ENCODE measurements at places on chromosomes 1 and 21.

DNA sequence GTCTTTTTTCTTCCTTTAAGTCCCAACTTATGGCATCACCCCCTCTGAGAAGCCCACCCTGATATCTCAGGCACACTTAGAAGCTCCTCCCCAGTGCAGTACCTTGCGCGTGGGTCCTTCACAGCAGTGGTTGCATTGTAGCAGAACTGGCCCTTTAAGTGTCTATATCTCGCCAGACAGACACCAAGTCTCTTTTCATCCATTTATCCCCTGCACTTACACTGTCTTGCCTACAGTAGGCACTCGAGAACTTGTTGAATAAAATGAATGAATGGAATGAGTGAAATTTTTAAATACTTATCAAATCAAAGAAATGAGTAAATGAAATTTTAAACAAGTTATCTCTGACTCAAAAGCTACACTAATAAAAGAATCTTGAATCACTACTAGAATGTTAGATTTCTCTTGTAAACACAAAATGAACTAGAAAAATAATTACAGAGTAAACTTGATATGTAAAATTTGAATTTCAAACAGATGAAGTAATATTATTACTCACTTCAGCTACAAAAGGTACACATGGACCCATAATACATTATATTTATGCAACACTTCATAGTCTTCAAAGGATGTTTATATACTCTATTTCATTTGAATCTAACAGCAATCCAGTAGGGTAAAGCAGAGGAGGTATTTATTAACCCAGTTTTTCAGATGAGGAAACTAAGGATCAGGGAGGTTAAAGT, 54.7 kb upstream of the MAN1A2 start:
- DNase-seq: no peak

DNA sequence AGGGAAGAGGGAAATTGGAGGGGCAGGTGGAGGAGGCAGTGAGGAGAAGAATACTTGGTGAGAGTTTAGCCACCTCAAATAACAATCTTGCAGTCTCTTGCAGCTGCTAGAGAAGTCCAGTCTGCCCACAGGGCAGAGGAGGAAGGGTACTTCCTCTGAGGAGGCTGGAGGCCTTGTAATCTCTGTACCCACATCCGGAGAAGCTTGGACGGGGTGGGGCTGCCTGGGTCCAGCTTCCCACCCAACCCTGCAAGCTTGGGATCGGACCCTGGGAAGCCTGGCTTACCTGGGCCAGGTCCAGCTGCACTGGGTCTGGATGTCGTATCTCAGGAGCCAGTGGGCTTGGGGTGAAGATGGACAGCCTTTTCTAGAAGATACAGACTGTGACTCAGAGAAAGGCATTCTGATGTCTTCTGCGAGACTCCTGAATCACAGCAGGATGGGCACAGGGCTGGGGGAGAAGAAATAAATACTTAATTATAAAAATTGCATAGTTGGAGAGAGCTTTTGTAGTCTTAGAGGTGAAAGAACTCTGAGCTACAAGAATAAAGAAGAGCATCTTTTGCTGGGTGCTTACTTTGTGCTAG, 111.8 kb upstream of the JUN start:
- no peak for DNase-seq

DNA sequence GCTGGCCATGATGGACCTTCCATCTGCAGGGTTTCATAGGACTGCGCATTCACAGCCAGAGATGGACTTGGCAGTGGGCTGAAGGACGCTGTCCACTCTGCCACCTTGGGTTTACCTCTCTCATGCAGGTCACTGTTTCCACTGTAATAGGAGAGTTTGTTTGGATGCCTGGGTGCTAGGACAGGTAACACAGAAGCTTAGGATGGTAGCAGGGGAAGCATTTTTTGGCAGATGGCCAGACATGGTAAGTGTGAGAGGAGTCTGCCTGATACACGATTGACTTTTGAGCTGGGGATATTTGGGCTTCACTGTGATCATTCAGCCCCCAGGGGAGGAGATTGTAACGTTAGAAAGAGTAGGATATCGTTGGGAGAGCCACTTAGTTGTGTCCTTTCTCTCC, 11.8 kb downstream of the PSEN2 start:
- DNase-seq: peak; percentile 30

DNA sequence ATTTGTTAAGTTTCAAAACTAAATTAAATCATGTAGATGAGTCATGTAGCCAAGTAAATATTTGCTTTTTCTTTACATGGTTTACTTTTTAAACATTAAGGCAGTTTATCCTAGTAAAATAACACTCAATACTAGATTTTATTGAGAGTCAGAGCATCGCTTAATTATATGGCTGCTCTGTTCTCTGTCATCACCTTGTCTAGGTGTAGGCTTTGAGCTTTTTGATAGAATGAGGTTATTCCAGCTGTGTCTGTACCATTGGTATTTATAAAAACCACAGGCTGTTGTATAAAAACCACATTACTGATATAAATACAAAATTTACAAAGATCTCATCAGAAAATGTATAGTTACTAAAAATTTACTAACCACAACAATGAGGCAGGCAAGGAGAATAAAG, 42.5 kb upstream of the GPR52 start:
- DNase-seq: no peak

- DNase-seq: no peak
Observed at GRCh38 chr1:209256766-209257350, 326.7 kb upstream of the CAMK1G start.

DNA sequence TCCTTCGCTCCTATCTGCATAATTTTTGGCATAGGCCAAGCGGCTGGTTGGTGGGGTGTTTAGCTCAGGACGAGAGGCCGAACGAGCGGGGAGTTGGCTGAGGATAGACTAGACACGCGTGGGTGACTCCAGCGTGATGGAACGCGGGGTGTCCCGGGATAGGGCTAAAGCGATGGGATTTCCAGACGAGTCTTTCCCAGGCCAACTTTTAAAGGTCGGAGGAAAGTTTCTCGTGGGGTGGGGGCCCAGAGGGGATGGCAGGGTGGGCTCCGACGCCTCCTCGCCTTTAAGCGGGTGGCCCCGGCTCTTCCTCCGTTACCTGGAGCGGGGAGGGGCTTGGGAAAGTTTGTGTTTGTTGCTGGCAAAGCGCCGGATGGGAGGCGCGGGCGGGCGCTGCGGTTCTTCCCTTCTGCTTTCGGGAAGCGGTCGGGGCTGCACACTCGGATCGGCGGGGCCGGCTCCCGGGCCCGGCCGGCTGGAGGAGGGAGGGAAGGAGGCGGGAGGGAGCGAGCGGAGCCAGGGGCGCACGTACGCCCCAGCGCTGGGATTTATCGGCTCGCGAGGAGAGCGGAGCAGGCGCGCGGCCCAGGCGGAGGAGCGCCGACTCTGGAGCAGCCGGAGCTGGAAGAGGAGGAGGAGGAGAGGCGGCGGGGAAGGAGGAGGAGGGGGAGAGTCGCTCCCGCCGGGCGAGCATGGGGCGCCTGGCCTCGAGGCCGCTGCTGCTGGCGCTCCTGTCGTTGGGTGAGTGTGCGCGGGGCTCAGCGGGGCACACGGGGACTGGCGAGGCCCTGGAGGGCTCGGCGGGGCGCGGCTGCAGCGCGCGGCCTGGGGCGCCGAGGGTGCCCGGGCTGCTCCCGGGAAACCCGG, at the start of gene PTGFRN:
PTGFRN (plus strand) TSS at position 405 of the 867 bp plus-strand sequence; CDS start at position 693, 288 bp downstream.
- DNase-seq: peak; percentile 91

DNA sequence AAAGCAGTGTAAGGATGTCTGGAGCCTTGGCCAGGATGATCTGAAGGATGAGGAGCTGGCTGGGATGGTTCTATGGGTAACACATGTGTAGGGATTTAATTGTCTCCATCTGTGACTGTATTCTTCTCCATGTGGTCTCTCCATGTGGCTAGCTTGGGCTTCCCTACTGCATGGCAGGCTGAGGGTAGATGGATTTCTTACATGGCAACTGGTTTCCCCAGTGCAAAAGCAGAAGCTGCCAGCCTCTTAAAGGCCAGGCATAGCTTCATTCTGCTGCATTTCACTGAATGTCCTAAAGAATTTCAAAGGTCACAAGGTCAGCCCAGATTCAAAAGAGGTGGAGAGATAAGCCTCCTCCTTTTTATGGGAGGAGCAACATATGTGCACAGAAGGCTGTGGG, 61.7 kb downstream of the XCL2 start:
- no peak for DNase-seq

- DNase-seq: peak; percentile 66
Observed at GRCh38 chr21:14773777-14774345, 227.7 kb upstream of the SAMSN1 start.

DNA sequence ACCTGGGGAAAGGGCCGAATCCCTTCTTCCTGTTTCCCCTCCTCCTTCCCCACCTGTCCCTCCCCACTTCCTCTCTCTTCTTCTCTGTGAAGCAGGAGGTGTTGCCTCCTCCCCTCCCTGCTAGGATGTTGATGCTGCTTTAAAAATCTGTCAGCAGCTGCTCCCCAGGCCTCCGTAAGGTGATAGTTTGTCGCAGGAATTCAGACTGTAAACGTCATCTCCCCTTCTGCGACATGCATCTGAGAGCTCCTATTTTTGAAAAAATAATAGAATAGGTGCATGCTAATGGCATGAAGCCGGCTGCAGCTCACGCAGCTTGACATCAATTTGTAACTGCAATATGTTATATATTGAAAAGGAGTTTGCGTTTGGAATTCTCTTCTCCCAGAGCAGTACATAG, 70.1 kb downstream of the KAZN start:
- no peak for DNase-seq

Data from stomach (tissue), 19 donors.